CD4-positive, CD25-positive, alpha-beta regulatory T cell (primary cell): ENCODE measurements at places on chromosomes 16 and 17.
A peak's percentile ranks its signal among the peaks of the same experiment; 100 is the strongest.

DNA sequence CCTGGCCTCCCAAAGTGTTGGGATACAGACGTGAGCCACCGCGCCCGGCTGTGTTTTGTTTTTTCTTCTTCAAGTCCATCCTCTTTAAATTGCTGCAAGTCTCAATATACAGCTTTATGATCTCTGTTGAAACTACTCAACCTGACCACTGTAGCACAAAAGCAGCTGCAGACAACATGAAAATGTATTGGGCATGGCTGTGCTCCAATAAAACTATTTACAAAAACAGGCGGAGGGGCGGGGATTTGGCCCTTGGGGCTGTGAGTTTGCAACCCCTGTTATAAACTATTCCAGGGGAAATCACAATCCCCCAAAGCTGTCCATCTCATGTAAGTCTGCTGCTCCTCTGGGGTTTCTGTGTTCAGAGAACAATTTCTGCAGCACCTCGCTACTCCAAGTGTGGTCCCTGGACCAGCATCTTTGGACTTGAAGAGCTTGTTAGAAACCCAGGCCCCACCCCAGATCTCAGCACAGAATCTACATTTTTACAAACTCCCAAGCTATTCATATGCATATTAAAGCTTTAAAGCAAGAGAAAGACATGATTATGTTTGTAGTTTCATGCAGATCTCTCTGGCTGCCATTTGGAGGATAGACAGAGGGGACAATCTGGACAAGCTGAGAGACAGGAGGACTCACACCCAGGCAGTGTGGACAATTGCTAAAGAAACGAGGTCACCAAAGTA, 33.6 kb downstream of the TEKT5 start:
- no peaks in the 10 kb centered on the region for H3K27me3 ChIP-seq
- H3K27ac ChIP-seq, result no peak overlapping the region
- H3K4me1 ChIP-seq, result no peaks in the 10 kb centered on the region
- H3K4me3 ChIP-seq, result no peak overlapping the region

DNA sequence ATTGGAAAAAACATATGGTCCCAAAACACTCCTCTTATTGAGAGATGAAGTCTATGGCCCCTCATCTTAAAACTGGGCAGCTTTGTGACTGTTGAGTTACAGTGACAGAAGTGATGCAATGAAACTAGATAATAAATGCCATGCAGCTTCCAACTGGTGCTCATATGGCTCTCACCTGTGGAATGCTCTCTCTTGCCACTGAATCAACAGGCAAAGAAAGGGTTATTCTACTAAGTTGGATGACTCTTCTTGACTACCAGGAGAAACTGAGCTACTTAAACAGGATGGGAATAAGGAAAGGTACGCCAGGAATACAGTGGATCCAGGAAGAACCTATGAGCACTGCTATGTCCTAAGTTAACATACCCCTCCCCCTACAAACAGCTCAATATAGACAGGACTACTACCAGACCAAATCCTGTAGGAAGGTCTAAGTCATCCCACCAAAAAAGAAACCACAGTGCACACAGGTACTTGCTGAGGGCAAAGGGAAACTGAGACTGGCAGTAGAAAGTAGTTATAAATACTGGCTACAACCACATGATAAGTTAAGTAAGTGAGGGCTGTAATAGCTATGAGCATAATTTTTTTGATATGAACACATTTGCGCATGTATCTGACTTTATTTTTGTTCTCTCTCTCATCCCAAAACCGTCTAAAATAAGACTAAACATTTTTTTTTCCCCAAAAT, 398.5 kb downstream of the ZFHX3 start:
- no peaks in the 10 kb centered on the region for H3K4me1 ChIP-seq
- DNase-seq, result no peak
- H3K36me3 ChIP-seq, result no peaks in the 10 kb centered on the region
- H3K27me3 ChIP-seq, result no peaks in the 10 kb centered on the region

DNA sequence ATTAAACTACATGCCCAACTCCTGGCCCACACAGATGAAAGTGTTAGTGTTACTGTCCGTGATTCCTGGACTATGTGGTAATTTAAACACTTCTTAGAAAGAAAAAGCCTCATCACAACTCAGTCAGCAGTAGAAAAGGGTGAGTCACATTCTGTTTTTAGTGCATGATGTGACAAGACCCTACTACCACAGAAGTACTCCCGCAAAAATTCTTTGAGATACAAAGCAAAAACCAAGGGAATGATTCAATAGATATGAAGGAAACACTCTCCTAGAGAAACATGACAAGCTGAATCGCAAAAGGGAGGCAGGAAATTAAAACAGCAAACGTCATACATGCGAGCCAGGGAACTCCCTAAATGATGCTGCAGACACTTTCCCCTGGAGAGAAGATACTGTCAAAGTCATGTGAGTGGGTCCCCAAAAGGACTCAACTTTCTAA, 14.4 kb downstream of the SNN start:
- no peak overlapping the region for H3K4me3 ChIP-seq
- H3K36me3 ChIP-seq, result peaks cover 81% of the 10 kb centered on the region
- H3K27ac ChIP-seq, result peak overlapping the region; percentile 63
- H3K4me1 ChIP-seq, result peaks cover 28% of the 10 kb centered on the region
- H3K27me3 ChIP-seq, result no peaks in the 10 kb centered on the region

GRCh38 chr17:27550291-27550930, 80.6 kb upstream of the LGALS9 start:
- DNase-seq, result no peak
- H3K4me3 ChIP-seq, result no peak overlapping the region
- no peaks in the 10 kb centered on the region for H3K27me3 ChIP-seq
- H3K27ac ChIP-seq, result no peak overlapping the region

- H3K4me1 ChIP-seq, result peaks cover 5% of the 10 kb centered on the region
- no peak overlapping the region for H3K4me3 ChIP-seq
- DNase-seq, result no peak
- H3K27me3 ChIP-seq, result peaks cover 5% of the 10 kb centered on the region
Observed at GRCh38 chr16:28062261-28062846, 1.2 kb downstream of the GSG1L start.

GRCh38 chr17:57550016-57550415, 195.1 kb downstream of the CCDC182 start:
- H3K36me3 ChIP-seq, result no peaks in the 10 kb centered on the region
- peaks cover 18% of the 10 kb centered on the region for H3K4me1 ChIP-seq
- no peak overlapping the region for H3K27ac ChIP-seq
- H3K27me3 ChIP-seq, result no peaks in the 10 kb centered on the region
